Calu3 (cell line): ENCODE measurements at places on chromosomes 4 and X. TPM values are rescaled to one million over a fixed set of nuclear protein-coding genes. Genes with fewer than 3 reads are reported as not detected.

Gene CHM
- 21.0 and 24.3 TPM in 2 replicates for total RNA-seq

Gene ZNF141
- total RNA-seq = 18.0 and 18.1 TPM in 2 replicates

Gene HSFX1
- 1.3 and 3.4 TPM in 2 replicates for total RNA-seq

Gene RAB40A
- 0.42 and 0.68 TPM in 2 replicates for total RNA-seq

Gene RAB41
- total RNA-seq = not detected in 2 replicates

Gene TLR1
- 1.1 and 1.3 TPM in 2 replicates for total RNA-seq

Gene PRRG1
- 23.3 and 26.1 TPM in 2 replicates for total RNA-seq

Gene FAM241A
- 1.4 and 1.6 TPM in 2 replicates for total RNA-seq

Gene GAGE12F
- total RNA-seq = not detected in 2 replicates

Gene CLGN
- 2.1 and 2.9 TPM in 2 replicates for total RNA-seq

Gene LINC00632
- total RNA-seq = not detected in 2 replicates

Gene SULT1B1
- 0.26 and 0.27 TPM in 2 replicates for total RNA-seq

Gene FGA
- 0.34 TPM in 1 of 2 replicates, not detected in the other for total RNA-seq

Gene CAPN6
- total RNA-seq = 0.09 and 0.27 TPM in 2 replicates

Gene RNF212
- total RNA-seq = not detected in 2 replicates

Gene ADAMTS3
- total RNA-seq = 0.07 and 0.20 TPM in 2 replicates

Gene SHOX
- total RNA-seq = not detected in 2 replicates

Gene SLC16A2
- 0.59 and 0.76 TPM in 2 replicates for total RNA-seq

Gene UGT2B11
- total RNA-seq = not detected in 2 replicates

Gene PASD1
- total RNA-seq = not detected in 2 replicates
